NCI-H524 (cell line): ENCODE measurements at places on chromosomes 1 and 21.

GRCh38 chr1:31412732-31413404 is at the start of gene SERINC2:
Gene SERINC2, plus strand, starts transcription at chr1:31413213. Its CDS starts 53 bp downstream, at chr1:31413266.
- DNase-seq, result no peak

GRCh38 chr1:90834886-90835660 is 118.0 kb upstream of the BARHL2 start:
- DNase-seq, result no peak

GRCh38 chr1:210691039-210691610 is 362.4 kb downstream of the HHAT start:
- no peak for DNase-seq

- DNase-seq, result no peak
Measured at GRCh38 chr1:212078826-212079225, 43.3 kb downstream of the DTL start.

- no peak for DNase-seq
Measured at GRCh38 chr1:203796236-203796605, 798 bp downstream of the ZBED6 start.

GRCh38 chr21:38718481-38718880 is 87.2 kb upstream of the ETS2 start:
- DNase-seq, result no peak

GRCh38 chr1:17920881-17921640 is 165.9 kb downstream of the ACTL8 start:
- no peak for DNase-seq

DNA sequence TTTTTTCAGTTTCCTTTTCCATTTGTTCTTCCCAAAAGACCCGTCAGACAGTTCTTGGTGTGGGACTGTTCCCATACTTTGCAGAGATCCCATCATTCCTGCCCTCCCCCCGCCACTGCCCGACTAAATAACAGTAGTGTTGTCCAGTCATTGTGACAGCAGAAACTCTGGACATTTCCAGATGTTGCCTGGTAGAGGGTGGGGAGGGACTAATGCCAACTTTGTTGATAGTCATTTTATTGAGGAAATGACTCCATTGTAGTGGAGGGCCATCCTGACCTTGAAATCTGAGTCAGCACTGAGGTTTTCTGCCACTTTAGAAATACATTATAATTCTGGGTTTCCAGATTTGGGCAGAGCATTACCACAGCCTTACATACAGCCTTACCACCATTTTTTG is 85.4 kb downstream of the CEP350 start:
- no peak for DNase-seq

GRCh38 chr1:164914208-164914607 is 355.2 kb downstream of the PBX1 start:
- DNase-seq, result no peak

DNA sequence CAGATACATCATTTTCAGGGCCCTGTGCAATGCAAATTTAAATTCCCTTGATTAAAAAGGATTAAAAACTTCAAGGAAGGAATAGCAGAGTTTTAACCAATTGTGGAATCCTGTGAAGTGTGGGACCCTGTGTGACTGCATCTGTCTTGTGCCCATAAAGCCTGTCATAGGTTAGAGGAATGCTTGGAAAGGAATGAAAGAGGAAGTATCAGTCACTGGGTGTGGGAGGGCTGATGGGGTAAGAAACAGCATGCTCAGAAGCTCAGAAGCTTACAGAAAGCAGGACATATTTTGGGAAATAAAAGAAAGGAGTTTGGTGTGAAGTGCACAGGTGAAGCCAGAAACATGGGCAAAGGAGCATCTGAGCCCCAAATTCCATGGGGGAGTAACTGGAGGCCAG is 150.8 kb upstream of the ETV3 start:
- DNase-seq, result no peak

- no peak for DNase-seq
Measured at GRCh38 chr1:201349092-201349491, 28.4 kb downstream of the TNNT2 start.

DNA sequence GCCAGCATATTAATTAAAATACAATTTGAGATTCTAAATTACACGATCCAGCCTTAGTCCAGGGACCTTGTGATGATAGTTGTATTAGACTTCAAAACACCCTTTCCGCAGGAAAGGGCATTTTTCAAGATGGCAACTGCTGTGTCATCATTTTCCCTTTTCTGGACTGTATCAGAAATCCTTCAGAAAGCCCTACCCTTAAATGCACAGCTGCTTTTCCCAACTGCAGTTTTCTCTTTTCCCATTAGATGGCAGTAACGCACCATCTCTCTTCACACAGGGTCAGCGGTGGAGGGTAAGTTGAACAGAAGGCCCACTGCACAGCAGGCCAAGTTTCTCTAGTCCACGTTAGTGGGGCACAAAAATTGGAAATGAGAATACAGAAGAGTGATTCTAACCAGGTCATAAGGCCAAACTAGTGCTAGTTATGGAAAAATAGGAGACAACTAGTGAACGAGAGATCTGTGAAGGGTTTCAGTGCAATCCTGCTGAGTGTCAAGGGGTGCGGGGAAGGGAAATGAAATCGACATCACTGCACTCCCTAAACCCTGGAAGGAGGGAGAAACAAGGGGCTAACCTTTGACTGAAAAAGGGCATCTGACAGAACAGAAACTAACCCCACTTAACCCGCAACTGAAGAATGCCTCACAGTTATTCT is 22.1 kb upstream of the TDRD10 start:
- peak; percentile 37 for DNase-seq

- no peak for DNase-seq
Measured at GRCh38 chr1:33008051-33008914, 28.4 kb downstream of the AK2 start.

DNA sequence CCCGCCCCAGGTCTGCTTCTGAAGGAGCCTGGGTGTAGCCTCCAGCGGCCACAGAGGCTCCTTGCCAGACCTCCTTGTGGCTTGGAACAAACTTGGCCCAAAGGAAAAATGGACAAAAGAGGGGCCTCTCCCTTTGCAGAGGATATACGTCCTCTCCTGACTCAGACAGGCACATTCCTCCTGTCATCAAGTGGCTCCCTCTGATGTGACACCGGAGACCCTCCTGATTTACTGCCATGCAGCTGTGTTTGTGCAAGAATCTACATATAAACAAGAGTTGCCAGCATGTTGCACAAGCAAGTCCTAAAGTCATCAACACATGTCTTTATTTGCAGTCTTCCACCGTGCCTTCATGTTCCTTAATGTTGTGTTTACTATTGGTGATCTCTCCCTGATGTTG is 54.1 kb upstream of the F3 start:
- DNase-seq, result no peak

DNA sequence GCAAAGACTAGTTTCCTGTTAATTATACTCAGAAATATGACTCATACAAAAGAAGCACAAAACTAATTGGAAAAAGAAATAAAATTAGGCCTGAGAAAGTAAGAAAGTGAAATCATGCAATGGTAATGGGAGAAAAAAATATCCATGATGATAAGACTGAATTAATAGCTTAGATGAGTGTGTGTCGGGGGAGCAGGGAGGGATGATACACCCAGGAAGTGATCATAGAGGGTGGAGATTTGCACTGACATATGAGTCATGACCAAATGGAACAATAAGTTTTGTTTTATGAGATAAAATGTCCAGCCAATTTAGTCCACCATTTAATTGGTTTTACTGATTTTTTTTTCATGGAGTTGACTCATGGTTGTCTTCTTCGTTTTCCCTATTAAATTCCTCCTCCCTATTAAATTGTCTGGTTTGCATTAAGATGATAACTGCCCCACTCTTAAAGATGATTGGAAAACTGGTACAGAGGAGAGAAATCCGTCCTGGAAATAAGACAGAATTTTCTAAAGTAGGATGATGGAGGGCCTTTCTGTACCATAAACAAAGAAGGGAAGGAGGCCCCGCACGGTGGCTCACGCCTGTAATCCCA is 111.7 kb upstream of the KCNJ6 start:
- DNase-seq, result no peak

- DNase-seq, result no peak
Measured at GRCh38 chr1:195466639-195467038, 1141.6 kb downstream of the KCNT2 start.

- DNase-seq, result no peak
Measured at GRCh38 chr1:98035602-98036002, 114.8 kb upstream of the DPYD start.

DNA sequence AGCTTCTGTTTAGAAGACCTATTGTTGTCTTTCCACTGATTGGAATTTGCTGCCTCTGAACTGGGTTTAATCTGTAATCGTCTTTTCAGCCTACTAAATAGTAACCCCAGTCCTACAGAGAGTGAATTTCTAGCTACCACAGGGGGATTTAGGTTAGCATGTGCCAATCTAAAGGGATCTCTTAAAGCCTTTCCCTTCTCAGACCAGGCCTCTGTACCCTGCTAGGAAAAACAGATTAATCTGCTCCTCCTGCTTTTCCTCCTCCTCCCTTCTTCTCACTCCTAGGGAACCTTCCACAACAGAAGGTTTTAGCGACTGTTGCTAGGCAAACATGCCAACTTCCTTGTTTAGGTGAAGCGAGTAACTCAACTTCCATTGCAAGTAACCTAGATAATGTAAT is 1.3 kb upstream of the RC3H1 start:
- DNase-seq, result peak; percentile 2

DNA sequence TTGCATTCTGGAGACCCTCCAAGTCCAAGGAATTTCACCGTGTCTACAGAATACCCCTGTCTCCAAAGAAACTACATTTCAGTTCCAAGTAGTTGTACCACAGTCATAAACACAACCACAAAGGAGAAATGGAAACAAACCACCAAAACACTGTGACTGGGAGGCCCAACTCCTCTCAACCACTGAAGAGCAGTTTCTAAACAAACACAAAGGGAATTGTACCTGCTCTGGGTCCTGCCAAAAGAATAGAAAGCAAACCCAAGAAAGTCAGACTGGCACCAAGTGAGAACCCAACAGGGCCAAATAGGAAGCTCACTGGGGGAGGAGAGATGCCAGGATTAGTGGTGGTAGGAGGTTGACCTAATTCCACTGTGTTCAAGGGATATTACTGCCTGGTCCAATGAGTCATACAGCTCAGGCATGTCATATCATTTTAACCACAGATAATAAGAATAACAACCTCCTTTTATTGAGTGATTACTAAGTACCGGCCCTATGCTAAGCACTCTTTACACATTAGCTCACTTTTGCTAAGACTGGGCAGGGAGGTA is 123.9 kb upstream of the PPP2R5A start:
- no peak for DNase-seq

- no peak for DNase-seq
Measured at GRCh38 chr1:201774983-201775344, 54.0 kb upstream of the IPO9 start.

GRCh38 chr21:43318841-43319781 is 107.8 kb downstream of the SIK1 start:
- DNase-seq, result peak; percentile 67

DNA sequence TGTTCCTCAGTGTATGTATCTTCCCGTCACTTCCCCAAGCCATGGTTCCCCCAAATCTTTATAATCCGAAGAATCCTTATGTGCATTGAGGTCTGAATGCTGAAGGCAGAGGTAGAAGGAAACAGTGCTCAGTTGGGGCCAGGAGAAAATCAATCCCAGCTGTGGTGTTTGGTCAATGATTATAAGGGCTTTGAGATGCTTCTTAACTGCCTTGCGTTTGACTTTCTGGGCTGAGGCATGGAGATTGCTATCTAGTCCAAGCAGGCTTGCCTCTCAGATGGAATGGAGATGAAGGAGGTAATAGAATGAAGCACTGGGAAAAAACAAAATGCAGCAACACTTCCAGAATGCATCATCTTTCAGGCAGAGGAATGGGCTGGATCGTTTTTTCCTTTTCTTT is 3.6 kb upstream of the MAP1LC3C start:
- no peak for DNase-seq

GRCh38 chr1:93729906-93730305 is 48.3 kb upstream of the BCAR3 start:
- peak; percentile 61 for DNase-seq

- DNase-seq, result no peak
Measured at GRCh38 chr1:117685936-117686806, 80.3 kb downstream of the TENT5C start.

GRCh38 chr1:233662575-233663304 is 48.8 kb downstream of the KCNK1 start:
- DNase-seq, result peak; percentile 87

- DNase-seq, result no peak
Measured at GRCh38 chr1:40905061-40905460, 42.9 kb upstream of the CITED4 start.

GRCh38 chr1:1347663-1348419 is 1.4 kb downstream of the DVL1 start:
- no peak for DNase-seq

- no peak for DNase-seq
Measured at GRCh38 chr1:219774386-219774785, 154.0 kb downstream of the SLC30A10 start.

DNA sequence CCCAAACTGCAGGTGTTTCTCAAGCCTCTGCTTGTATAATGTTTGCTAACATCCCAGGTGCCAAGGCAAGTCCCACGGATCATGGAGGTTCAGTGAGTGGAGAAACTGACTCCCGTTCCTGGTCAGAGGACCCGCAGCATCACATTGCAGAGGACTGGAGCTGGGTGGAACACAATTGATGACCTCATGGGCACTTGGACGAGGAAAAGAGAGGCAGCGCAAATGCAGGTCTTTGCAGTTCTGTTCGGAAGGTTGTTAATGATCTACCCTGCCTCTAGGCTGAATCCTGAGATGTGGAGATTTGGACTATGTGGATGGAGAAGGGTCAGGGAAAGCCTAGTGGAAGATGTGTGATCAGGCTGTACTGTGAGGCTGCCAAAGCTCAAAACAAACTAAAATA is 192.9 kb downstream of the DUSP10 start:
- DNase-seq, result no peak

- no peak for DNase-seq
Measured at GRCh38 chr1:55694310-55694801, 479.2 kb upstream of the USP24 start.
